ENCODE measurements at places on chromosomes 11 and 22. TPM values are rescaled to one million over a fixed set of nuclear protein-coding genes. Genes with fewer than 3 reads are reported as not detected.

DNA sequence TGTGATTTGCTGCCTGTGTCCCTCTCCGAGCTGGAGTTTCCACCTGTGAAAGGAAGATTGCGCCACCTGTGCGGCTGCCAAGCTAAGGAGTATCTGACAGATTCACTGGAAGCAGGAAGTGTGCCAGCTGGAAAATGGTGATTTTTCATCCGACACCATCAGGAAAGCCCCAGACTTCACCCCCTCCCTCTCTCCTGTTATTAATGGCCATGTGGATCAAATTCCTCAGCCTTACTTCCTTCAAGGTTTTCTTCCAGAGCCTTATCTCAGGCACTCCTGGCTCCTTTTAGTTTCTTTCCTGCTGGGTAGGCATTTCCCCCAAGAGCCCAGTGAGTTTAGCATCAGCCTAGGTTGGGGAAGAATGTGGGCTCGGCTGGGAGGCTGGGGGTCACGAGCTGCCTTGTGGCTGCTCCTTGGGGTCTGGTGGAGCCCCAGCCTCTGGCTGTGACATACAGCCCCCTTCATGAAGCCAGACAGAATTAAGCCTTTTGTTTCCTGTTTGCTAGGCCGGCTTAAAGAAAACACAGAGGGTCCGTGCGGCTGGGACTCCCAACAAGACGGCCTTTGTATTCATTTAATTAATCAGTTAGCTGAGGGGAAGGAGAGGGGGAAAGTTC lies 37.1 kb downstream of the PKNOX2 start:
- no peak for DNase-seq

NCR3LG1 gene
- 1.5 TPM for total RNA-seq

DNA sequence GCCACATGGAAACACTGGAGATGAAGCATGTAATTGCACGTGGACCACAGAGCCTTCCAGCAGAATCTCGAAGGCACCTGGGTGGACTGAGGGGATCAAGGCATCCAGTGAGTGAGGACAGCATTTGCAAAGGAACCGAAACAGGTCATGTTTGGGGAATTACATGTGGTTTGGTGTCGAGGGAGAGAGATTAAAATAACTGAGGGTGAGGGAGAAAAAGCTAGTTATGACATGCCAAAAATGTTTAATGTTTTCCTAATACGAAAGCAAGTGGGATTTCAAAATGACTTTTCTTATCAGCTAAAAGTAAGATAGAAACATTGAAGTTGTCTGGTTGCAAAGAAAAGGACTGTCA lies 157.1 kb downstream of the BLID start:
- DNase-seq: no peak

- no peak for DNase-seq
Observed at GRCh38 chr11:68116974-68117373, 4.2 kb downstream of the CHKA start.

- peak; percentile 45 for DNase-seq
Observed at GRCh38 chr11:122207505-122207904, 91.5 kb upstream of the BLID start.

GRCh38 chr11:115645631-115646317 lies 141.6 kb upstream of the CADM1 start:
- no peak for DNase-seq

All from Daoy (cell line).